Activated gamma-delta T cell treated with anti-CD3 and anti-CD28 coated beads, Interleukin-2, amount 50 U/mL, for 16 hours (primary cell): ENCODE measurements at places on chromosomes 7 and 10.

DNA sequence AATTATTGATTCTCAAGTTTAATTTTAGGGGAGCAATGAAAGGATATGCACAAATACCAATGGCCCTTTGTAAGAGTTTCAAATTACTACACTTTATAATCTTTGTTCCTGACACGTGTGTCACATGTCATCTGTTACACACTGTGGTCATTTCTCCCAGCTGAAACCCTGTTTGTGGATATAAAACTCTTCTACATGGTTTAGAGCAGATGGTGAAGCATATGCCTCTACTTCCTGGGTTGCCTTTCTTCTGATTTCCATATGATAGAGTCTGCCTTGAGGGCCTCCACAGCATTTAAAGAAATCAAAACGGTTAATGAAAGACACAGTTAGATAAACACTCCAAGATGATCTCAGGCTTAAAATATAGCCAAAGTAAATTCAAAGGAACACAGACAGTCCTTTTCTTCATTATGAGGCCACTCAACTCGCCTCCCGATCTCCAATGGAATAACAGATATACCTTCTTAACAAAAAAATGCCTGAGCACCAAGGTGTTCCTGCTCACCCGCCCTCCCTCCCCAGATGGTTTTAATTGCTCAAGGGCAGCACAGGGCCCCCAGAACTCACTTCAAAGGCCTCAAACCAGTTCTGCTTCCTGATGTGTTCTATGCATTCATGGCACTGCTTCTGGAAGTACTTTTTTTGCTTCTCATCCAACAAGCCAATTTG lies 75.0 kb downstream of the CPVL start:
- DNase-seq, result no peak

- DNase-seq, result no peak
Observed at GRCh38 chr7:123797673-123798531, 47.1 kb upstream of the HYAL4 start.

DNA sequence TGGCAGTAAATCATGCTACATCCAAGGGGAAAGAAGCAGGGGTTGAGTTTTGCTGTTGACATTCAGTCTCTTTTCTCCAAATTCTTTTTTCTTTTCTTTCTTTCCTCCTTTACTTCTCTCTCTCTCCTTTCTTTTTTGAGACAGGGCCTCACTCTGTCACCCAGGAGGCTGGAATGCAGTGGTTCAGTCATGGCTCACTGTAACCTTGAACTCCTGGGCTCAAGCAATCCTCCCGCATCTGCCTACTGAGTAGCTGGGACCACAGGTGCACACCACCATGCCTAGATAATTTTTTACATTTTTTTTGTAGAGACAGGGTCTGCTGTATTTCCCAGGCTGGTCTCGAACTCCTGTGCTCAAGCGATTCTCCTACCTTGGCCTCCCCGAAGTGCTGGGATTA lies 35.2 kb downstream of the SBDS start:
- no peak for DNase-seq

- no peak for DNase-seq
Observed at GRCh38 chr7:144941127-144941526, 105.3 kb upstream of the TPK1 start.

DNA sequence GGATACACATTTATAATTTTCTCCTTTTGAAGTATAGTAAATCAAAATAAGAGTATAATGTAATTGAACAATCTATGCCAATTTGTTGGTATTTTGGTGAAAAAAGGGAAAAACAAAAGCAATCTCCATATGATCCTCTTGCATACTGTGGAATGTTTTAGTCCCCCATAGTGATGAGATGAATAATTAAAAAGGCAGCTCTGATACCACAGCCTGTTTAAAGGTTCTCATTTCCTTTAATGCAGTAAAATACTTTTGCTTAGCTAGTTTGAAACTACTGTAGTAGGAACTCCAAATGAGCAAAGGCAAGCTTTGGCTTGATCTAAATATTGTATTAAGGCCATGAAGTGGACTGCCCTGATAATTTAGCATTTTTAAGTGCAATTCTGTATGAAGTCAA lies 77.6 kb downstream of the VTI1A start:
- no peak for DNase-seq

DNA sequence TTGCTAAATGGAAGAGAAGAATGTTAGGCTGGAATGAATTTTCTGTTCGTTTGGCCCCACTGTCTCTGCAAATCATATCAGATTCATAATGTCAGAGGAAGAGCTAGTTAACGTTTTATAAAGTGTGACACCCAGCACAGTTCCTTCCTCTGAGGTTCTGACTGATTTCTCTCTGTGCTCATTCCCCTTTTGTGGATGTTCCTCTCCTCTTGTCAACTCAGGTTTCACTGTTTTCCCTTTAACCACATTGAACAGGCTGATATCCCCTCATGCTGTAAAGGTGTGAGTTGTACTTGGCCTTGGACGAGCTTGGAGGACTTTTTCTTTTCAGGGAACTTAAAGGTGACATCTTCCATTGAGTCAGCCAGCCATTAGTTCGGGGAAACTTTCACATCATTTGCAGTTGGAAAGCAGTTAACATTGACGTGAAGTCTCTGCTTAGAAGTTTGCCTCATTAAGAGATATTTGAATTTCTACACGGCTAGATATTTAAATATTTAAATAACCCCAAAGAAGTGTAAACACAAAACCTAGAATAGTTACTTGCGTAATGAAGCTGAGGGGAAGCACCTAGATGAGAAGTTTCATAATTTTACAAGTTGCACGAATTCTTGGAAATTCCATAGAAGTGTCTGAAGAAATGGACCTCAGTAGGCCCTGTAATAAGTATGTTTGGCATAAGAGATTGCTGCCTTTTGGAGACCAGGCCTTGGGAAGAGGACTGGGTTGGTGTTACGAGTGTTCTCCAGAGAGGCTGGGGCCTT lies 101.5 kb upstream of the EGR2 start:
- no peak for DNase-seq

DNA sequence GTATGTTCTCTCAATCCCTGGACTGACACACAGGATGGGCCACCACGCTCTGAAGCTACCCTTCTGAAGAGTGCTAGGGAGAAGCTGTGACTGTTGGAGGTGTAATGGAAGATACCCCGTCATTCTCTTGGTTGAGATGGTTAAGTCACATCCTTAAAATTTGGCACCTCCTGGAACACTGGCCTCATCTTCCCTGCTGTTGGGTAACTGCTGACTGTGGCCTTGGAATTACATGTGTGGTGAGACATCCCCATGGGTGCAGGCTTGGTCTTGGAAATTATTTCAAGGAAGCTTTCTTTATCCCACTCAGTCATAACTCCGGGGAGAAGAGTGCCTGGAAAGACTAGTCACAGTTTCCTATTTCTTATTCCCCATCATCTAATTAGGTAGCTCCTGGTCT lies 62.0 kb downstream of the LRMDA start:
- no peak for DNase-seq

DNA sequence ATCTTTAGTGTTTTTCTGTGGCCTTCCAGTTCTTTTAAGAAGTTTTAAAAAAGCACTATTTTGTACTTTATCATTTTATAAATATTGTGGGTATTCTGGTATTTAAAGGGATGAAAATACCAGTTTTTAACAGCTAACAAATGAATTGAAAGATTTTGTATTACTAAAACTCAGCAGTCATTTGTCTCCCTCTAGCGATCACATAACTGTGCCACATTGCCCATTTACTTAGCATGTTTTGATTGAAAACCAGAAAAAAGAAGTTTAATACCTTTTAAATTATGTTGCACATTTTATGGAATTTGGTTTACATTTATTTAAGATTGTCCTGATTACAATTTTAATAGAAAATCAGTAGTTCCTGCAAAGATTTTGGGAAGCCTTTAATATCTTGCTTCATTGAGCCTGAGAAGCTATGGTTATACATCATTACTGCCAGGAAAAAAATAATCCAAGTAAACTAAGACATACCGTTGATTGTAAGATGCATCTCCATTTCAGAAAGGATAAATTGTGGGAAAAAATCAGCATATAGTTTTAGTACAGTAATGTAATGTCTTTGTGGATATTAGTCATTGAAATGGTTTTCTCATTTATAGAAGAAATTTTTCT lies 34.9 kb downstream of the TAX1BP1 start:
- DNase-seq, result no peak

DNA sequence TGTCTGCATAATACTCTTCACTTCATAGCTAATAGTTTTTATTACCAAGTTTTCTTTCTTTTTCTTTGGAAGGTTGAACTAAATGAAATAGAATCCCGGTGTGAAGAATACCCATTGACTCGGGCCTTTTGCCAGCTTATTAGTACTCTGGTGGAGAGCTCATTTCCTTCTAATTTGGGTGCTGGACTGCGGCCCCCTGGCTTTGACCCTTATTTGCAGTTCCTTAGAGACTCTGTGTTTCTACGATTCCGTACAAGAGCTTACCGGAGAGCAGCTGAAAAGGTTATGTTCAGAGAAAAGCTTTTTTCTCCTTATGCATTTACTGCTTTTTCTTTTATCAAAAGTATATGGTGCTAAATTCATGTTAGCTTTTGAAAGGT lies 40.2 kb downstream of the NUP205 start:
- DNase-seq, result no peak
